AG10803 (cell line): ENCODE measurements at places on chromosomes 1 and 21.

- peak; percentile 40 for DNase-seq
Observed at GRCh38 chr1:58249737-58250586, 296.6 kb downstream of the OMA1 start.

DNA sequence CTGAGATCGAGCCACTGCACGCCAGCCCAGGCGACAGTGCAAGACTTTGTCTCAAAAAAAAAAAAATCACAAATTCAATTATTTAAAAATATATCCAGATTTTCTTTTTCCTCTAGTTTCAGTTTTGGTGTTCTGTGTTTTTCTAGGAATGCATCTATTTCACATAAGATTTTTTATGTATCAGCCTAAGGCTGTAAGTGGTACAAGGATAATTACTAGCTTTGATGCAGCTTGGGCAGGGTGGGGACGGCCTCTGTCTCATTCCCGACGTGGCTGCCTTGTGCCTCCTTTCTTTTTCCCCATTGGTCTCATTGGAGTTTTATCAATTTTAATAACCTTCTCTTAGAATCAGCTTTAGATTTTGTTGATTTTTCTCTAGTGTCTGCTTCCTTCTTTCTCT is 6.9 kb downstream of the CCDC27 start:
- DNase-seq: no peak

DNA sequence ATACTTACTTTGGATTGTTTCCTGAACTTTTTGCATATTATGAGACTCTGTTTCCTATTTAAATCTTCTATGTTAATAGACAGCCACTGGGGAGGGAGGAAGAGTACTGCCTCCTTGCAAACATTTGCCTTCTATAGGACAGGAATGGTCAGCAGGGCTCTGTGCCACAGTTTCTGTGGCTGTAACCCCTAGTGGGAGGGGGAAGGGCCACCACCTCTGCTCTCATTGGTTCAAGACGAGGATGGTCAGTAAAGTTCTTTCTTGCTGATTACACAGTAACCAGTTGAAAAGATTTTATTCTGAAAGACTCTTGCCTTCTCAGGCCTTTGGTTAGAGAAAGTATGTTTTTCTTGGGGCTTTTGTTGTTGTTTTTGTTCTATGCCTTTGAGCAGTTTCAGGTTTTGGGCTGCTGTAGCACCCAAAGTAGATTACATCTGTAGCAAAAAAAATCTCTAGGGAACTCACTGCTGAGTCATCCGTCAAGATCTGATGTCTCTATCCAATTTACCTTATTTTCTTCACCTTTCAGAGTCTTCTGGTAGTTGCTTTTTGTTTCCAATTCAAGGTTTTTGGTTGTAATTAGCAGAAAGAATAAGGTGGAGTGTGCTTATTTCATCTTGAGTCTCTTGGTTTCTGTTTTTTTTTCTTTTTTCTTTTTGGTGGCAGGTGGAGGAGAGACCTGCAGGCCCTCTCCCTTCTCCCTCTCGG is 23.1 kb downstream of the SLC35A3 start:
- DNase-seq: no peak

DNA sequence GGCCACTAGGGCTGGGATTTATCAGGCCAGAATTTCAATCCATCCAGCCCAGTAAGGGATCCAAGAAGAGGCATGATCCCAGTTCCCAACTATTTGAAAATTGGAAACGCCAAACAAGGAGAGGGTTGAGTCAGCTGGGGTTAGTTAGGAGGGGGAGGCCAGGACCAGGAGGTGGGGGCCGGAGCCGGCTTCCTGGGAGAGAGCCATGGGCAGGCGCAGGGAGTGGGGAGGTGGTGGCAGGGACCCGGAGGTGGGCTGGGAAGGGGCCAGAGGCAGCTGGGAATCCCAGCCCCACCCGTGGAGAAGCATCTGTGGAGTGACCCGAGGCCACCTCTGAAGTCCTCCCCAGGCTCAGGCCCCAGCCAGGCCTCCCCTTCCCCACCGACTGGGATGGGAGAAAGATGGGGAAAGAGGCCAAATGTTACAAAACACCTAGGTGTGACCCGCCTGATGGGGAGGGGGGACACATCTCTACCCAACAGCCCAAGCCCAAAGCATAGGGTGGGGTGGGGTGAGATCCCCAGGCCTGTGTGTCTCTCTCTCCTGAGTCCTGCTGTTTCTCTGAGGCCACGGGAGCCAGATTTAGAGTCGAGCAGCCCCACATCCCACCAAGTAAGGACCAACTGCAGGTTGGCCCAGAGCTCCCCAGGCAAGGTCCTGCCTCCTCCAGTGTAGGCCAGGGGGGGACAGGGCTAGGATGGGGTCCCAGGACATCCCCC is 10.1 kb downstream of the HSPG2 start:
- DNase-seq: peak; percentile 95

DNA sequence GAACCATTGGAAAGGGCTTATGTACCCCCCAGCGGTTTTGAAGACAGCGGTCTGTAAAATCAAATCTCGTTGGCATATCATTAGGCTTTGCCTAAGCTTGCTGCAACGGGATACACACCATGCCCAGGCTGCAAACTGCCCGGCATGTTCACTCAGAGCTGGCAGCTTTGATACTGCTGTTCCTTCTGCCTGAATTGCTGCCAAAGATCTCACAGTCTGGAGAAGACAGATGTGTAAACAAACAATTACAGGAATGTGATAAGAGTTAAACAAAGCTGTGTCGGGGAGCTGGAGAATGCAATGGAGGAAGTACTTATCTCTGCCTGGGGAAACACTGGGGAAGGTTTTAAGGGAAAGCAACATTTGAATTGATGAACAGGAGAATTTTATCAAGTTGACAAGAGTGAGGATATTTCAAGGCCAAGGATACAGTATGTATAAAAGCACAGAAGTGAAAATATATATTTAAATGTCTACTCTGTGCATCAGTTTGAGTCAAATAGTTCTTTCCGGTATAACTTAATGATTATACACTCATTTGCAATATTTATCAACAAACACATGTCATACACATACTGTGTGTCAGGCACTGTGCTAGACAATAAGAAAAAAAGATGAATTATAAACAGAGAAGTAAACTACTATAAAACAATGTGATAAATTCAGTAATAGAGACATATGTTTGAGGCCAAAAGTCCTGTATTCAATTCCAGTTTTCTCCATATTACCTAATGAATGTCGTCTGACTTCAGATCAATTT is 29.9 kb downstream of the CHML start:
- no peak for DNase-seq

DNA sequence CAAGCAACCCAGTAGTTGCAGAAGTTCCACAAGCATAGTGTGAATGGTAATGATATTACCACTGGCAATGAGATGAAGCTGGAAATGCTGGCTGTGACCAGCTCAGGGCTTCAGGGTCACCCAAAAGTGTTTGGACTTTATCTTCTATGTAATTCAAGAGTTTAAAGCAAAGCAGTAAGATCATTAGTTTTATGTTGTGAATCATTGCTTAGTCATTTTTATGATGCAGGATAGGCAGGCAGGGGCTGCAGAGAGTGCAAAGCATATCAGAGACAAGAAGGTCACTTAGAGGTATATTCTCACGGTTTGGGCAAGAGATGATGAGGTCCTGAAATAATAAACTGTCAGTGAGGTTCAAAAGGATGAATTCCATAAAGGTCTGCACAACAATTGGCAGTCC is 147.4 kb downstream of the OLFM3 start:
- DNase-seq: no peak

- peak; percentile 81 for DNase-seq
Observed at GRCh38 chr1:19395678-19396192, 83.6 kb downstream of the SLC66A1 start.

DNA sequence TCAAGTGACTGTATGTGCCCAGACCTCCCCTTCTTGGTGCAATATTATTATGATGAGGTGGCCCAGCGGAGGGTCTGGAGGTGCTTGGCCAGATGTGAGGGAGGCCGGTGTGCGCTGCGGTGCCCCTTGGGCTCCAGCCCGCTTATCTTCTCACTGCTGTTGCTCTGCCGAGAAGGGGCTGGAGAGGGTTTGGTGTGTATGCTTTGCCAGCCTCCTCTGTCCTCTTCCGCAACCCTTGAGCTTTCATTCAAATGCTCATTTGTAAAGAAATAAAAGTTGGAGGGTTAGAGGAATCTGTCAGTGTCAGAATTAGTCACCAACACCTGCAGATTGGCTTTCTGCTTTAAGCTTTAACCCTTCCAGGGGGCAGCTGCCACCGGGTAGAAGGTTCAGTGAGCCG is 19.7 kb downstream of the RNF220 start:
- DNase-seq: no peak

DNA sequence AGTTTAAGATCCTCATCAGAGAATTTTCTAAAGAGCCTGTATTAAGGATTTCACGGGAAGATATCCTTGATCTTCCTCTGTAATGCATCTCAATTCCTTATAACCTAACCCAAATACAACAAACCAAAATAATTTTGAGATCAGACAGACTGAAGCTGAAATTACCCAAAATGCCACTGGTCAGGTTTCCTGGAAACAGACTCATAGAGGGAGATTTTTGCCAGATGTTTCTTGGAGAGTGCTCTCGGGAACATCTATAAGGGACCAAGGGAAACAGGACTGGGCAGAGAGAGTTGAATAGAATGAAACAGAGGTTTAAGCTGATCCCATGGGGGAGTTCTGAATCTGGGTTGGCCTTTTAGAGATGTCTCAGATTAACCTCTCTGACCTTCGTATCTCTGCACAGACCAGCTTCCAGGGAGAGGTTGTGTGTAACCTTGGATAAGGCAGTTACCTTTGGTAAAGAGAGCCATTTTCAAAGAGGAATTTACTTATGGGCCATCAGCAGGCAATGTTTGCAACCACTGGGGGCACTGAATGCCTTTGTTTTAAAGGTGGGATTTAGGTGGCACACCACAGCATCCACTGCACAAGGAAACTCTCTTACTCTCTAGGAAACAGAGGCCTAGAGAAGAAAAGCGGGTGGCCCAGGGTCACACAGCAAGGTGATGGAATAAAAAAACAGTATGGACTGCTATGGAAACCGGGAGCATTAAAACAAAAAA is 130.8 kb upstream of the SGIP1 start:
- DNase-seq: peak; percentile 30

DNA sequence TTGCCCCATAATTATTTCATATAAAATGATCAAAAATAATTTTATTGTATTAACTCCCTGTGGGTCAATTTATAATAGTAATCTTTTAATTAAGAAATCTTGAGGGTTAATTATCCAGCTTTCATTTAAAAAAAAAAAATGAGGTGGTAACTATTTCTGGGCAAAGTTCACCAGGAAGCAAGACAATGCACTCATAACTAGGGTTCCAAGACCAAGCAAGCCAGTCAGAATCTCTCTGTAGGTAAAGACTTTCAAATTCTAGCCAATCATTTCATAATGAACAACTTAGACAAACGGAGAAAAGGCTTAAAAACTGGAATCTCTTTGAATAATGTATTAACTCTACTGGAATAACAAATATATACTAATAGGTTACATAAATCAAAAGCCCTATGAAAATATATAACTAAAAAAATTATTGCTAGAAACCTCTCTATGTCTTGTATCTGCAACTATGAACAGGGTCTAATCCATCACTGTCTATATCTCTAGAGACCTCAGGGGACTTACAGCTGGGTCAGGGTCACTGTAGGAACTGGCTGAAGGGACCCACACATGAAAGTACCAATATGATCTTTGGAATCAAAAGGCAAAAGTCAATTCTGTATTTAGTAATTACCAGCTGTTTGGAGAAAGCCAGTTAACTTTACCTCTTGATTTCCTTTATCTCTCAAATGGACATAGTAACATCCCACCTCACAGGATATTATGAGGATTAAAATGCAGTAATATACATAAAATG is 43.3 kb downstream of the APP start:
- no peak for DNase-seq

DNA sequence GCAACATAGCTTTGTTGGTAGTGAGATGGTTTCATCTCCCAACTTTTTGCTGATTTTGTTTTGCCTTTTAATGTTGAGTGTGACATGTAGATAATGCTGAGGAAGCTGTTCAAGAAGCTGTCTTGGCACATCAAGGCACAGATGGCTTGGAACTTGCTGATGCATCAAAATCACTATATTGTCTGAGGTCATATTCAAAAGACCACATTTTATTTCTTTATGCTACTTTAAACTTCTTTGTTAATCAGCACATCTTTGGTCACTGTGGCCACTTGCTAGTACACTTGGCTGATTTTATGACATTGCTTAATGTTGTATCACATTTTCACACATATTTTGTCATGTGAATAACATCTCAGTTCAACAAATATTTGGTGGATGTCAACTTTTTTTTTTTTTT is 87.1 kb upstream of the BCL10 start:
- DNase-seq: peak; percentile 67

DNA sequence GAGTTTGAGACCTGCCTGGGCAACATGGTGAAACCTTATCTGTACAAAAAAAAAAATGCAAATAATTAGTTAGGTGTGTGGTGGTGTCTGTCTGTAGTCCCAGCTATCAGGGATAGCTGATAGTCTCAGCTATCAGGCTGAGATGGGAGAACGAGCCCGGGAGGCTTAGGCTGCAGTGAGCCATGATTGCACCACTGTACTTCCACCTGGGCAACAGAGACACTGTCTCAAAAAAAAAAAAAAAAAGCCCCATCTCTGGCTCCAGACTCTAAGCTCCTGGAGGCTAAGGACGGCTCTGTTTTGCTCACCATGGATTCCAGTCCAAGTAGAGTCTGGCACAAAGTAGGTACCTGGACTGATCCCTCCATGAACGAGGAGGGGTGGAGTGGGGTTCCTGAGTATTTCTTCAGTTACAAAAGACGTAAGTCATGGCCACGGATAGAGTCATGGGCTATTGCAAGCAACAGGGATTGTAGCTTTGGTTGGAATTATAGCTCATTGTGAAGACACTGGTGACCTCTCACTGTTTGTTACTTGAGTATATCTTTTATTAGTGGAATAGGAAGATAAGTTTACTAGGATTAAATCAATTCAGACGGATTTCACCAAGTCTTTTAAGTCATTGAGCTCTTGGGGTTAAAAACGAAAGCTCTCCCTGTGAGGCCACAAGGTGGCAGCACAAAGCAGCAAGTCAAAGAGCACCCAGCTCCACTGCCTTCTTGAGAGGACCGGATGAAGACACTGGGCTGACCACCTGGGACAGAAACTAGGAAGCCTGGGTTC is 35.6 kb upstream of the TMEM61 start:
- peak; percentile 86 for DNase-seq

- no peak for DNase-seq
Observed at GRCh38 chr1:55314740-55315139, 99.6 kb upstream of the USP24 start.
